HuH-7 (cell line): ENCODE measurements at places on chromosomes 1 and 21.

DNA sequence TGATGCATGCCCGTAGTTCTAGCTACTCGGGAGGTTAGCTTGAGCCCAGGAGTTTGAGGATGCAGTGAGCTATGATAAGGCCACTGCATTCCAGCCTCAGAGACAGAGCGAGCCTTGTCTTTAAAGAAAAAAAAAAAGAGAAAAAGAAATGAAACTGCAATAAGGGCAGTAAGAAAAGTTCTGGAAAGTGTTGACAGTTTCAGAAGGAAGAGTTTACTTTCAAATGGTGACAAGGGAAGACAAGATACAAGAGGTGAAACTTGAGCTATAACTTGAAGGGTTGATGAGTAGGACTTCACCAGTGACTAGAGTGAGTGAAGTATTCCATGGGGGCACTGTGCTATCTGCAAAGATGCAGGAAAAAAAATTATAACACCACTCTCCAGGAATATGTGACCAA lies 125.0 kb downstream of the AKT3 start:
- DNase-seq, result no peak

GRCh38 chr1:211327346-211327921 lies 801 bp downstream of the TRAF5 start:
- no peak for DNase-seq

DNA sequence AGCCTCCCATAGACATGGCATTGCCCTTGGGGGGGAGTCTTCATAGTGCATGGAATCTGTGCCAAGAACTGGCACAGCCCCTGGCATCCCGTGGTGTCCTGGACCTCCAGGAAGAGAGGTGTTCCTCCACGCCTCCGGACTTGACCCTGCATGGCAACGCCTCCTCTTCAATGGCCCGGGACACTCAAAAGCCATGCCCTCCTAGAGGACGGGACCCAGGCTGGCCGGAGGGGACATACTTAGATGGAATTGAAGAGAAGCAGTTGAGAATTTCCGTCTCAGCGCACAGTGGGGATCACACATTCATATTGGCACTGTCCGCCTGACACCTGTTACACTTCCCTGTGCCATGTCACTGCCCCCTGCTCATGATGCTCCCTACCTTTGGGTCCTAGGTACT lies 38.4 kb upstream of the TENT5C start:
- no peak for DNase-seq

- no peak for DNase-seq
These were observed 28.5 kb upstream of the SLC6A9 start for GRCh38 chr1:44059664-44060355.

GRCh38 chr1:33735624-33736023 lies 128.3 kb upstream of the HMGB4 start:
- no peak for DNase-seq

GRCh38 chr1:244322181-244322580 lies 129.5 kb downstream of the ADSS2 start:
- DNase-seq, result no peak

DNA sequence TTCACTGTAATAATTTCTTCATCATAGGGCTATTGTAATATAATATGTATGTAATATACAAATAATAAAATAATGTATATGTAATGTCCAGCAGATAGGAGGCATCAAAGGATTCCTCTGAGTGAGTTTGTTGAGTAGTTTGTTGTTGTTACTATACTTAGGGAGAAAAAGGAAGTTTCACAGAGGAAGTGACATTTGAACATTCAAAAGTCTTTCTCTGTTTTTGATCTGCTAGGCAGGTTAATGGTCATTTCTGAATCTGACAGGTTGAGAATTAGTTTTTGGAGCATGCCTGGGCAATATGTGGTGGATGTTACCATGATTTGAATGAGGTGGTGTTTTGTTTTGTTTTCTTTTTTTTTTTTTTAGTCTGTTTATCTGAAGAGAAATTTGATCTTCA lies 102.1 kb downstream of the NRDC start:
- no peak for DNase-seq

DNA sequence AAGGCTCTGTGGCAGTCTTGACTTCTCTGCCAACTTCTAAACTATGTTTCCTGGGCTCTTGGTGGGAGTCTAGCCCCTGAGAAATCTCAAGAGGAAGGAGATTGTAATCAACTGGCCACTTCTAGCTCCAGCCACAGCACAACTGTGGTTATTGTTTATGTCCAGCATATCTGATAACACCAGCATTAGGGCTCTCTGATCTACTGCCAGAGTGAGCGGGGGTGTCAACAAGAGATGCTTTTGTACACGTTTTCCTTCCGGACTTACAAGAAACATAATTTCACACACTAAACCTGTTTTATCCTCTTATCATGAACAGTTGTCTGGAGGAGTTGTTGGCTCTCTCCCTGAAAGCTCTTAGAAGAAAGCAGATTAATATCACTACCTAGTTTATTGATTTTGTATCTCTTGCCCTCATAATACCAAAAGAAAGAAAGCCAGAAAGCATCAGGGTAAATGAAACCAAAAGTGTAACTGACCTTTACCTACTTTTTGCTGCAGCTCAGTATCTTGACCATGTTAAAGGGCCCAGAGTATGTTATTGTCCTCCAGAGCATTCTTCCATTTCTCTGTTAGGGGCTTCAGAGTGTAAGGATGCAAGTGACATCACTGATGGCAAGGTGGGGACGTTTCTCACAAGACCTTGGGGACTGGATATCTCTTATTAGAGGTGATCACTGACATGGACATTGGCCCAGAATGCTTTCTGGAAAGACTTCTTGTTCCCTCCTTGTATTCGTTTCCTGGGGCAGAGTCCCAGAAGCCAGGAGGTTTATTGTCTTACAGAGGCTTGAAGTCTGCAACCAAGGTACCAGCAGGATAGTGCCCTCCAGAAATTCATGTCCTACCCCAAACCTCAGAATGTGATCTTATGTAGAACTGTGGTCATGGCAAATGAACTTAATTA lies 9.6 kb upstream of the SH2D1B start:
- no peak for DNase-seq

- DNase-seq, result no peak
These were observed 72.4 kb downstream of the CASZ1 start for GRCh38 chr1:10724052-10724494.

- DNase-seq, result peak; percentile 96
These were observed at the start of gene VASH2 for GRCh38 chr1:212950243-212951125. TSS of gene VASH2 (plus strand) at chr1:212950541. CDS start at chr1:212951543, 1,002 bp downstream.

GRCh38 chr1:190579552-190580193 lies 102.0 kb upstream of the BRINP3 start:
- no peak for DNase-seq

DNA sequence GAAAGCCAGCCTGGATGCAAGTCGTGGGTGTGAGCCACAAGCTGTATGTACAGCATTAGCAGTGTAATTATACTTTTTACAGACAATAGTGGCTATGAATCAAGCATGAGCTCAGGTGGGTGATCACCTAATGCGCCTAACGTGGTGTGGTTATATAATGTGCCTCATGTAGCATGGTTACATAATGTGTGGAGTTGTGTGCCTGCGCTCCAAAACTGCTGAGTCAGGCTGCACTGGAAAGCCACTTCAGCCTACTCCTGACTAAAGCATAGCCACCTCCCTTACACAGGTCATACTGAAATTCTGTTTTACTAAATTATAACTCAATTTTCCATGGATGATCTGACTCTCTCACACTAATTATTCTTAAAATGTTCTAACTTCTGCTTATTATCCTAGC lies 69.8 kb downstream of the KCNT2 start:
- no peak for DNase-seq

DNA sequence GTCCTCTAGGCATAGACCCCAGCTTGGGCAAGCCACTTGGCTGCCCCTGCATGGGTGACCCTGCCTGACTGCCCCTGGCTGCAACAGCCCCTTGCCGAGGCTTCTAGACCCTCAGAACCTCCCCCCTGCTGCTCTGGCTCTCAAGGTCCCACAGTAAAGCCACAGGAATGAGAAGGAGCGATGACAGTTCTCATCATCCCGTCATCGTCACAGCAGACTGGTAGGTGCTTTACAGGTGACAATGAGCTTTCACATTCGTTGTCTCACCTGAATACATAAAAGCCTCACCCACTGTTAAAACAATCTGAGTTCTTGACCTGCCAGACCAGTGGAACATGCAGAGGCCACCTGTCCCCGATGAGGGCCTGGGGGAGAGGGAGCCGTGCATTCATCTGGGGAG lies 36.0 kb upstream of the GPR157 start:
- no peak for DNase-seq

GRCh38 chr1:179706339-179706941 lies 36.7 kb upstream of the FAM163A start:
- peak; percentile 25 for DNase-seq

GRCh38 chr21:46551636-46552241 lies 53.1 kb downstream of the S100B start:
- DNase-seq, result no peak
